ENCODE measurements at places on chromosomes 4 and X. TPM values are rescaled to one million over a fixed set of nuclear protein-coding genes. Genes with fewer than 3 reads are reported as not detected.

Gene UGT2A3
- total RNA-seq: not detected

Gene RTL5
- total RNA-seq: 0.45 TPM

Gene SH3D19
- total RNA-seq: not detected

Gene MAMLD1
- total RNA-seq: 1.9 TPM

Gene DRP2
- 0.90 TPM for total RNA-seq

Gene SHROOM2
- total RNA-seq: not detected

Gene TACR3
- total RNA-seq: not detected

Gene PLXNB3
- 0.45 TPM for total RNA-seq

Gene PAGE4
- total RNA-seq: not detected

Gene SRPX2
- total RNA-seq: not detected

Gene DGKK
- not detected for total RNA-seq

Gene FAM90A26
- total RNA-seq: not detected

Measured in activated T-helper 17 cell treated with anti-CD3 and anti-CD28 coated beads, Interleukin-2, amount 50 U/mL, for 72 hours (primary cell).